Left ventricle myocardium inferior (tissue), 1 donor: ENCODE measurements at places on chromosomes 12 and 14. TPM values are rescaled to one million over a fixed set of nuclear protein-coding genes. Genes with fewer than 3 reads are reported as not detected.

RPGRIP1 gene
- 0.30 TPM for total RNA-seq

ZNF891 gene
- total RNA-seq: 1.1 TPM

CLEC4A gene
- total RNA-seq: 1.5 TPM

HCAR3 gene
- total RNA-seq: not detected

SAMD4A gene
- total RNA-seq: 173 TPM

TAS2R13 gene
- 0.41 TPM for total RNA-seq
